Cerebellar nuclear complex (tissue), 1 donor: ENCODE measurements at places on chromosomes 5 and 9.

DNA sequence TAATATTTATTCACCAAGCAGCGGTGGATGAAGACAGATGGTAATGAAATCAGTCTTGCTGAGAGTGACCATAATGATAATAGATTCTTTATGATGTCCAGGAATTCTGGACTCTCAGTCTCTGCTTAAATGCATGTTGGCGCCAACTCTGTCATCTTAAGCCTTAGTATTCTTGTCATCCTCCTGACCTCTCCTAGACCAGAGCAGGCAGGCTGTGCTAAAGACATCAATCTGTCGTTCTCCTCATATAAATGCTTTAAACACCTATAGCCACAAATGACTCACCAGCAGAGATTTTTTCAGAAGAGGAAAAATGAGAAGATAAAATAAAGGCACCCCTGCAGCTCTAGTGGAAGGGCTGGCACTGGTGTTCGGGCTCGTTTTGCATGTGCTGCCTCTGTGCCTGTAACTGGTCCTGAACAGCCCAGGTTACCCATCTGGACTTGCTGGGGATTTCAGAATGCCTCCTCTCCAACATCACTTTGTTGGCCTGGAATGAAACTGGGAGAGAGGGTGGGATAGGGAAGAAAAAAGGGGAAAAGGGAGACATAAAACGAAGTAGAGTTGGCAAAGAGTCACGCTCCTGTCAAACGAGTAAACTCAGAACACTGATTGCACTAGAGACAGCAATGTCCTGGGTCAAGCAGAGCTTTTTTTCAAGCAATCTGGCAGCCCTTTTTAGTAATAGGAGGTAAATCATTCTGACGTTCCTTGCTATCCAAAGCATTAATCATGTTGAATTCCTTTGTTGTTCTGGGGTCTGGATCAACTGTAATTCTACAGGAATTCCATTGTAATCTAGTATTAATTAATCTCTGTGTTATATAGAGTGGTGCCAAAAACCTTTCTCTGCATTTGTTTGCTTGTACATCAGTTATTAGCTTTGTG, 195.5 kb upstream of the CLINT1 start:
- DNase-seq, result no peak

DNA sequence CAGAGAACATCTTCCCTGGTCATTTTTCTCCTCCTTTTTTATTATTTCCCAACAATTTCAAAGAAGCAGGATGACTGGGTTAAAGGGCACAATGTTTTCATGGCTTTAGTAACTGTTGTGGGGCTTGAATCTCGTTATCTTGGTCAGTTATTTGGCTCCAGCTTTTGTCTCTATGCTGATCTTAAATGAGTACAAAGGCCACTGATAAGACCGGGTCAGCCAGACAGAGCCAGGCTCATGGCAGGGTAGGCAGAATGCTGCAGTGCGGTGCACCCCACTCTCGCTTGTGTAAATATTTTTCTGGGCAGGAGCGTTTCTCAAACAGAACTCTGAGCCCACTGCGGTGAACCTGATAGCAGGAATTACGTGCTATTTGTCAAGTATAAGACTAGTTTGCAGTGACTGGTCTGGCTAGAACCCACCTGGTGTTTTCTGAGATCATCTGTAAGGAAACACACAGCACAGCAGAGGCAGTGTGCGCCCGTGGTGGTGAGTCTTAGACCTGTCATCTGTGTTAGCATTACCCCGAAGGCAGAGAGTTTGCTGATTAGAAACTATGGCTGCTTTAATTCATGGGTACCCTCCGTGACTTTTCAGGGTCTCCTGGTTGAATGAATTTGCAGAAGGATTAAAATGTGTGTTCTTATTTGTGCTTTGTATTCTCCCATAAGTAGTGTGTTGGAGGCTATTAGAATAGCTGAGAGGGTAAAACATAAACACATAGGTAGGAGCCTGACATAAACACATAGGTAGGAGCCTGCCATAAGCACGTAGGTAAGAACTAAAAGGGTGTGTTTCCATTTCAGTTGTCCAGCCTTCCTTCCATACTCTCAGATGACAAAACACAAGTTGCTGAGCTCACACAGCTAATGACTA, 158.6 kb upstream of the DMRT1 start:
- no peak for DNase-seq

DNA sequence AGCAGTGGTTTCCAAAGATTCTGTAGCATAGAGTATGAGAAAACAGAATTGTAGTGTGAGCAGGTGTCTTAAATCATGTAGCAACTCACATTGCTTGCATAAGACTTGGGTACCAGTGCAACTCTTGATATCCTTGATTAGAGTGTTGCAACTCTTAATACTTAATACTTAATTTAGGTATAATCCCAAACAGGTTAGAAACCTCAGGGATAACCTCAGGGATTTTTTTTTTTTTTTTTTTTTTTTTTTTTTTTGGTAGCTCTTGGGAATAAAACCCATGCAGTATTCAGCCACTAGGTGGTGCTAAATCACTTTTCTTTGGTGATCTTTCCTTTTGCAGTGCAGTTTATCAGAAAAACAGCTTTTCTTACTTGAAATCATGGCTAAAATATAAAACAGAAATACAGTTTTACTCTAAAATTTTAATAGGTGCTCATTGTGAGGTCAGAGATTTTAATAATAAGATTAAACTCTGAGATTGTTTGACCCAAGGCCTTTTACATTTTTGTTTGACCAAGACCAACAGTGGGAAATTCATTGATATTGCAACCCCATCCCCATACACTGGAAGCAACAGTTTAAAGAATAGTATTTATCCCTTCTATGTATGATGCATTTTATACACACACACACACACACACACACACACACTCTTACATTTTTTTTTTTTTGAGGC, 55.3 kb downstream of the ERAP1 start:
- no peak for DNase-seq

DNA sequence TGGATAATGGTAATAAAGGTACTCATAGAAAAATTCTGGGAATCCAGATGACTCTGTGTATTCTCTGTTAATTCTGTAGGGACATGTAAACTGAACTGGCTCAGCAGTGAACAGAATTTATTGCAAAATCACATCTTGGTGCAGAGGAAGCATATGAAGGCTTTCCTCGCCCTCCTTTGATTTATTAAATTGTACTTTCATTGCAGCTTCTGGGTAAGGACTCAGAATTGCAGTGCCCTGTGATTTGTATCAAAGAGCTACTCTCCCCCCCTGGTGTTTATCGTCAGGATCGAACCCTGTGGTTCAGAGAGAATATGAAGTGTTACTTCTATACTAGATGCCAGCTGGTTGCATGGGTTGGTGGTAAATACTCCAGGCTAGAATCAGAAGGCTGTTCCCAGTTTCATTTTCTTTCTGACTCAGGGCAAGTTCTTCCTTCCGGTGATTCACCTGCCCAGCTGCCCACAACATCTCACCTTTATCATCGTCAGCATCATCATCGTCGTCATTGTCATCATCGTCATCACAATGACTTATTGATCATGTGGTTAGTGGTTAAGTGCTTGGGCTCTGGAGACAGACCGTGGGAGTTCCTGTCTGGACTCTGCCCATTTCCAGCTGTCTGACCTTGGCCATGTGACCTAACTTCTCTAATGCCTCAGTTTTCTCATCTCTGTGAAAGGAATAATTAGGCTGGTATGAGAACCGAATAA, 238.8 kb downstream of the ARHGAP26 start:
- DNase-seq, result no peak

- no peak for DNase-seq
Measured at GRCh38 chr5:109830955-109831502, 141.3 kb downstream of the MAN2A1 start.

GRCh38 chr5:126523818-126524510, 71.1 kb downstream of the ALDH7A1 start:
- DNase-seq, result no peak

- DNase-seq, result no peak
Measured at GRCh38 chr9:130053504-130054324, at the start of gene GPR107. Gene GPR107 (plus strand): TSS chr9:130053906. CDS start chr9:130053933, 27 bp downstream.

- no peak for DNase-seq
Measured at GRCh38 chr5:156096259-156096658, 230.7 kb upstream of the SGCD start.

GRCh38 chr9:108271646-108272348, 584.0 kb downstream of the ACTL7B start:
- no peak for DNase-seq

- no peak for DNase-seq
Measured at GRCh38 chr5:73814233-73814846, 188.3 kb downstream of the ARHGEF28 start.

DNA sequence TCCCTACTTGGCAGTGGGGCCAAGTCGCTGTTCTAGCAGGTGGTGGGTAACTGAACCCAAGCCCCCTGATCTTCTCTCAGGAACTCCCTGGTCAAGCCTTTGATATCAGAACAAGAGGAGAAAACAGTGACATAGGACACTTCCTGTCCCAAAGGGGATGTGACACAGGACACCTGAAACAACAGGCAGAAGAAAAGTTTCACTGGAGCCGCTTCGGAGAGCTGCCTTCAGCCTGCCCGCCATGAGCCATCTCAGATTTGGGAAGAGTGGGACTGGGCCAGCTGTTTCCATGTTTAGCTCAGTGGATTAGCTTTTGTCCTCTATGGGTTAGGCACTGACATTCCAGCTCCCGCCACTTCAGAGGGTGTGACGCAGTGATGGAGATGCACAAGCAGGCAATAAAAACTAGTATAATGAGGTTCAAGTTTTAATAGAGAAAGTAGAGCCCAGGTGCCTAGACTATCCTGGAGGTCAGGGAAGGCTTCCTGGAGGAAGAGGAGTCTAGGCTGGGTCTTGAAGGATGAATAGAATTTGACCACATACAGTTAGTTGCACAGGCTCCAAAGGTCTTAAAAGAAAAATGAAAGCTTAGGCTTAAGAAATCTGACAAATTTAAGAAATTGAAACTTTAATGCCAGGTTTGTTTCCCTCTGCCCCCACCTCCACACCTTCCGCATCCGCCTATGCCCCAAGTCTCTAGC, 104.1 kb upstream of the SPRY4 start:
- no peak for DNase-seq

GRCh38 chr5:71697967-71698366, 21.1 kb upstream of the CARTPT start:
- no peak for DNase-seq

DNA sequence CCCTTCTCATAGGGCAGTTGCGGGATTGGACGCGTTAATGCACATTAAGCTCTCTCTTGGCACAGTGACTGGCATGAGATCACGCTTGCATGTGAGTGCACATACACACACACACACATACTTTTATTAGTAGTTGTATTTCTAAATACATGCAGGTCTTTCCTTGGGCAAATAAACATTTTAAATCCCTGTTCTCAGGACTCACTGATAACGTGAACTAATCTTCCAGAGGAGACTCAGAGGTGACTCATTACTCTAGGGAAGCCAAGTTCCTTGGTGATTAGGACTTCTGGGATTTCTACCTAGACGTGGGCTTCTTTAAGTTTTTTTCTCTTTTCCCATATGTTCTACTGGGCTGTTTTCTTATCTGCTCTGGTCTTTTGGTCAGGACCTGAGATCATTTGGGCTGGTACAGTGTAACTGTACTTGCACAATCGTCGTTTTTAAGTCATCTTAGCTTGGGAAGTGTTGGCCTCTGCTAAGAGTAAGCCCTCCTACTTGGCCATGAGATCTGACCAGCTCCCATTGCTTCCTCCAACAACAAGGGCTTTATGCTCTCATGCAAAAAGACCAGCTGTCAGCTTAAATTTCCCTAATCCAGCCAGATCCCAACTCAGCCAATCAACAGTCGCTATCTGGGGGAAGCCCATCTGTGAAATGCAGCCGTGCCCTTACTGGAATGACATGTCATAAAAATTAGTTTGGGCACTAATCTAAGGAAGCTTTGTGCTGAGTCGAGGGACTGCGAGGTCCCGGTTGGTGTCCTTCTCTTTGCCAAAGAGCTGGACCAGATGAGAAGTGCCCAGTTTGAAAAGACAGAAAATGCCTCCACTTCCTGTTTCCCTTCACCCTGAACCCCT, 176.4 kb upstream of the ANKRD55 start:
- DNase-seq, result peak; percentile 38

GRCh38 chr5:172979778-172980177, 3.8 kb upstream of the ATP6V0E1 start:
- DNase-seq, result no peak

- no peak for DNase-seq
Measured at GRCh38 chr5:135008981-135009735, 24.9 kb downstream of the PITX1 start.

DNA sequence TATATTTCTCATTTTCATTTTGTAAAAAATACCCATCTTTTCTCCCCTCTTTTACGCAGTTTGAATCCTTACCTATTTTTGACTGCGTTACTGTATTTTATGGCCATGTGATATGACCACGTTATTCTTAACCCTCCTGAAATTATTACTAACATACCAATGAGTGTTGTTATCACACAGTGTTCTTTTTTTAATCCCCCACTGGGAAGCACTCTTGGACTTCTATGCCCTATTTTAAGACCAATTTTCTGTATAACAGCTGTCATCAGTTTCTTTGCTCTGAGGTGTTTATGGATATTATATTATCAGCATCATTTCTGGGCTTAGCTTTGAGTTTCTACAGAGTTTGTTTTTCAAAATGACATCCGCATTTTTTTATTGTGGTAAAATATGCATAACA, 71.1 kb downstream of the CFAP95 start:
- DNase-seq, result no peak

DNA sequence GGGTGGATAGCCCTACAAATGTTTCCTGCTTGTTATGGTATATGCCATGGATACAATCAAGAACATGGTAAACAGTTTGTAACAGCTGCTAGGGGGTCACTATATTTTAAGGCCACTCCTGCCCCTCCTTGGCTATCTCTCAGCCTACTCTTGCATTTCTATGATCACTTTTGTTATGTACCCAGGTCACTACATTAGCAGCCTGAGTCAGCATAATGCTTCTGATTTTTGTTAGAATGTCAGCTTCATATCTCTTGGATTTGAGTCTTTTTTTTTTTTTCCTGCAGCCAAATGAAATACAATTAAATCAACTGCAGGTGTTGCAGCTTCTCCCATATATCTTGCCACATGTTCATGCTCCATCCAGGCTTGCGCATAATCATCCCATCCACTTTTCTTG, 629.7 kb upstream of the GRAMD2B start:
- DNase-seq, result no peak

- no peak for DNase-seq
Measured at GRCh38 chr9:109779711-109780452, at the start of gene PALM2AKAP2. Gene PALM2AKAP2 (plus strand): TSS chr9:109780198. CDS start chr9:109780489, 291 bp downstream.

DNA sequence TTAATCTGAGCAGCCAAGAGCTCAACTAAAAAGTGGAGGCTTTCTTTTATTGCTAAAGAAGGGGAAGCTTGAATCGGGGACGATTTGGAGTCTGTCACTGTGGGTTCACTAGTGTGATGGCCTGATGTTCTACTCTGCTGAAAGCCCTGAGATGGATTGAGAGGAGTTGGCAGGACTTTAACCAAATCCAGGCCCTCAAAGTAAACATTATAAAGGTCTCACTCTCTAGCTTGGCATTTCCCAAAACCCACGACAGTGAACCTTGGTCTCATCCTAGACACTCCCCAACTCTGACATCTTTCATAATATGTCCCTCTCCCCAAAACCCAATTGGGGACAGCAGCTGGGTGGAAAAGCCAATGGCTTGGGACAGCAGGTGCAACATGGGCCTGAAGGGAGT, 32.7 kb downstream of the TMOD1 start:
- no peak for DNase-seq

DNA sequence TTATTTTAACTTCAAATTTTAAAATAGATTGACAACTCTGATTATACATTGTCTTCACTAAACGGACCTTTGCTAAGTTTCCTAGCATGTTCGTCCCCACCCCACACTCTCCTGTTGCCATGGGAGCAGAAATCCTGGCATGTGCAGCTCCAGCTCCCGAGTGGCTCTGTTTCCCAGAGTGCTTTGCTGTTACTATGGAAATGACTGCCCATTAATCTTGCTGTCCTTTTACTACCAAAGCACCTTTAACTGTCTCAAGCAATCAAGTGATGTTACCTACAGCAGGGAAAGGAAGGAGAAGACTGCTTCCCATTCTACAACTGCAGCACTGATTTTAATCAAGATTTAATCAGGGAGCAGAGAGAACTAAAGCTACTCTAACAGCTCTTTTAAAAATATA, 212.0 kb upstream of the KIF2A start:
- no peak for DNase-seq
